Smooth muscle cell of the coronary artery (primary cell): ENCODE measurements at places on chromosomes 3 and 15. TPM values are rescaled to one million over a fixed set of nuclear protein-coding genes. Genes with fewer than 3 reads are reported as not detected.

Gene MYZAP
- 0.35 TPM in 1 of 2 replicates, not detected in the other for total RNA-seq

Gene CP
- 0.38 and 30.1 TPM in 2 replicates for total RNA-seq

Gene GABRB3
- 0.45 and 1.2 TPM in 2 replicates for total RNA-seq

Gene RPN1
- 490 and 520 TPM in 2 replicates for total RNA-seq
